ENCODE measurements at places on chromosomes 7 and 10.

DNA sequence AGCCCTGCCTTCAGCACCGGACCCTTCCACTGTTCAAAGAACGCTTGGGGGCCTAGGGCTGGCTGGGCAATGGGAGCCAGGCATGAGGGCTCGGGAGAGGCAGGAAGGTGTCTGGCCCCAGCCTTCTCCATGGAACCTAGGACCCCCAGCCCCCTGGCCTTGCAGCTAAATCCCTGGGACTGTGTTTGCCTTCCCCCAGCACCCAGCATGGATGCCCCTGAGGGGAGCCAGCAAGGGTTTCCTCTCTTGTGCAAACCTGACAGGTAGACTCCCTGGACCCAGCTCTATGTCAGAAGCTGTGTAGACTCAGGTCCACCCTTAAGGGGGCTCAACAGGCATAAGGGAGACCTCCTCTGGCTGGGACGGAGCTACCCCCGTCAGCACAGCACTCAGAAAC is 288.0 kb downstream of the GRID1 start:
- H3K4me3 ChIP-seq = no peak overlapping the region
- no peak overlapping the region for H3K27ac ChIP-seq
- no peaks in the 10 kb centered on the region for H3K4me1 ChIP-seq
- no peaks in the 10 kb centered on the region for H3K36me3 ChIP-seq

DNA sequence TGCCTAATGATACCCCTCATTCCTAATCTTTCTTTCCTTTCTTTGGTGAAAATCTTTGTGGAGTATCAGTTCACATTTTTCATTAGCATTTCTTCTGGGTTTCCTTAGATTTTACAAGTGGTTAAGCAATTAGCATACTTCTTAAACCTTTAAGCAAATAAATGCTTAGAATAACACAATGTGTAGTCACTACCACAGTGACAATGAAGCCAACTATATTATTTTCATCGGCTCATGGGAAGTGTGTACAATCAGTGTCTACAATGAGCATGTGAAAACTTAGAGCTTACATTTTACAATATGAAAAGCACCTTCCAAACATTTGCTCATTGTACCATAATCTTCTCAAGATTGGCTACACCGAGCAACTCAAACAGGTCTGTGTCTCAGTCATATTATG is 176.2 kb upstream of the PLXNA4 start:
- DNase-seq = no peak
- H3K36me3 ChIP-seq = no peaks in the 10 kb centered on the region
- no peaks in the 10 kb centered on the region for H3K27me3 ChIP-seq
- no peak overlapping the region for H3K27ac ChIP-seq
- no peak overlapping the region for H3K4me3 ChIP-seq

DNA sequence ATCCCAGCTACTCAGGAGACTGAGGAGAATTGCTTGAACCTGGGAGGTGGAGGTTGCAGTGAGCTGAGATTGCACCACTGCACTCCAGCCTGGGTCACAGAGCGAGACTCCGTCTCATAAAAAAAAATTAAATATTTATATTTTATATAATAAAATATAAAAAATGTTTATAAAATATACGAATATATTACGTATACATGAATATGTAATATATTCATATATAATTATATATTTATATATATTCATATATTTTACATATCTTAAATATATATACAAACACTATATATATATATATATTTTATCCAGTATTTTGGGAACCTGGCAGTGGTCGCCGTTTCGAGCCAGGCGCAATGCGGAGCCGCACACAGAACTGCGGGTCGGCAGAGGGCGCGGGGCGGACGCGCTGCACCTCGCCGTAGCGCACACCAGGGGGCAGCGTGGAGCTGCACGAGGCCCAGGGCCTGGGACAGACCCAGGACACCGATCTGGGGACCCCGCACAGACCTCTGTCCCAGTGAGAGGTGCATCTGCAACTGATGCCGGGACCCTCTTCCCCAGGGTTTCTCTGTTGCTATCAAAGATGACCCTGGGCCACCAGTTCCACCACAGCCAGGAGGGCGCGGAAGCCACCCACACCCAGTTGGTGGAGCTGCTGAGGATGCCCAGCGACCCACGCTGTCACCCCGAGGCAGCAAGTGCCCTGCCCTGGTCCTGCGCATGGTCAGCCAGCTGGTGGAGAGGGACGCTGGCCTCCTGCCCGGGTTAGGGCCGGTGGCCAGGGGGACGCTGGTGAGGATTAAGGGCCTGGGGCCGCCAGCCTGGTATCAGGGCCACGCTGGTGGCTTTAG is 22.7 kb downstream of the AP5Z1 start:
- H3K36me3 ChIP-seq = no peaks in the 10 kb centered on the region
- peak overlapping the region; percentile 41 for H3K27ac ChIP-seq
- no peak overlapping the region for H3K4me3 ChIP-seq
- peaks cover 9% of the 10 kb centered on the region for H3K4me1 ChIP-seq
- peak; percentile 97 for DNase-seq
- no peaks in the 10 kb centered on the region for H3K27me3 ChIP-seq

DNA sequence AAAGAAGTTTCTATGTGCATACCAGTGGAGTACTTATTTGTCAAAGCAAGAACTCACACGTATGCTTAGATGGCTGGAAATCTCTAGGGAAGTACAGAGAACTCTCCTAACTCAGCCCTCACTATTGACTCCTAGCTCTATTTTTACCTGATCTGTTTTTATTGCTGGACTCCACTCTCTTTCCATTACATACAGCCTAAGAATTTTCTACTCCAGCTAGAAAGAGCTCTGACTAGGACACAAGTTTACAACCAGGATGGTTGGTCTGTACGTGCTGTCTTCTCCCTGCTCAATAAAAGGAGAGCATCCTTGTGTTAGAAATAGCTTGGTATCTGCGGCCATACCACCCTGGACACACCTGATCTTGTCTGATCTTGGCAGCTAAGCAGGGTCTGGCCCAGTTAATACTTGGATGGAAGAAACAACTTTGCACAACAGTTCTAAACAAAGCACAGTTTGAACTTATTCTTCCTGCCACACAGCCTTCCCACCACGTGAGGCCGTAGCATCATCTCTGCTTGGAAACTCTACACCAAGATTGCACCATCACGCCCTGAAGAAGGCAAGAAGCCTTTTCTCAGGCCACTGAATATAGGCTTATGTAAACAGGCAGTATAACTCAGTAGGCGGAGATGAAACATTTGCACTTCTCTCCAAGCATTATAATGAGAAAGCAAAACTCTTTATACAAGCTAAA is 50.7 kb downstream of the KCNMA1 start:
- no peak for DNase-seq
- H3K4me3 ChIP-seq = no peak overlapping the region
- H3K4me1 ChIP-seq = peaks cover 11% of the 10 kb centered on the region
- peaks cover 6% of the 10 kb centered on the region for H3K36me3 ChIP-seq
- no peak overlapping the region for H3K27ac ChIP-seq

DNA sequence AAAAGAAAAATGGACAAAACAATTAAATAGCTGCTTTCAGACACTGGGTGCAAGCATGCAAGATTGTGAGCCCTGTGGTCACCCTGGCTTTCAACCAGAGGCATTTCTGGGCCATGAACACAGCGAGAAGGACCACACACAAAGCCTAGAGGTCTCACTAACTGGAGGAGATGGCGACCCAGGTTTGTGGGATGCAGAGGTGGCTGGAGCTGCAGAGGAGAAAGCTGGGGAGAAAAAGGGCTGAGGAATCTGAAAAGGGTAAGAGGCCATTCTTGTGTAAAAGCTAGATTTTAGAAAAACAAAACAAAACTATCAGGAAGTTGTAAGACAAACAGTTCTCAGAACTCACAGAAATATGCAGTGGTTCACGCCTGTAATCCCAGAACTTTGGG is 30.1 kb upstream of the PTPRN2 start:
- no peaks in the 10 kb centered on the region for H3K27me3 ChIP-seq
- peaks cover 10% of the 10 kb centered on the region for H3K4me1 ChIP-seq
- H3K4me3 ChIP-seq = no peak overlapping the region
- H3K36me3 ChIP-seq = peaks cover 5% of the 10 kb centered on the region
- DNase-seq = no peak

- H3K4me1 ChIP-seq = peaks cover 18% of the 10 kb centered on the region
- no peaks in the 10 kb centered on the region for H3K27me3 ChIP-seq
- no peak for DNase-seq
- no peak overlapping the region for H3K4me3 ChIP-seq
- H3K27ac ChIP-seq = no peak overlapping the region
Measured at GRCh38 chr10:104897696-104898095, 256.6 kb downstream of the SORCS3 start.

DNA sequence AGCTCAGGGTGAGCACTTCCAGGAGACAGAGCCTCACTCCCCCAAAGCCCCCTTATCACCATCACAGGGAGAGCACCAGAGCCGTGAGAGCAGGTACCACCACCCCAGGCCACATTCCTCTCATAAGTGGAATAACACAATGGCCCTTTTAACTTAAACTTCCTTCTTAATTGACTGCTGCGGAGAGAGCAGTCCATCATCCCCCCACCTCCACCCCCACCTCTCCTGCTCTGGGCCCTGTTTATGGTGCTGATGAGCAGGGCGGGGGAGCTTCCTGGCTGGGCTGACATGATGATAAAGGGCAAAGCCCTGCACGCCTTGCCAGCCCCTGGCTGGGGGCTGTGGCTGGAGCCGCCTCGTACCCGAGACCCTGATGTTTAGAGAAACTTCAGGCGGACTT is 81.4 kb upstream of the PODXL start:
- H3K4me1 ChIP-seq = peaks cover 21% of the 10 kb centered on the region
- H3K27me3 ChIP-seq = no peaks in the 10 kb centered on the region
- no peaks in the 10 kb centered on the region for H3K36me3 ChIP-seq
- no peak overlapping the region for H3K4me3 ChIP-seq
- no peak for DNase-seq

- H3K4me3 ChIP-seq = no peak overlapping the region
- DNase-seq = no peak
- no peak overlapping the region for H3K27ac ChIP-seq
- no peaks in the 10 kb centered on the region for H3K36me3 ChIP-seq
- no peaks in the 10 kb centered on the region for H3K27me3 ChIP-seq
Measured at GRCh38 chr7:140055833-140056232, 6.9 kb downstream of the PARP12 start.

GRCh38 chr7:70612811-70613210 is 519.1 kb upstream of the GALNT17 start:
- DNase-seq = no peak
- no peaks in the 10 kb centered on the region for H3K36me3 ChIP-seq
- H3K27me3 ChIP-seq = no peaks in the 10 kb centered on the region

DNA sequence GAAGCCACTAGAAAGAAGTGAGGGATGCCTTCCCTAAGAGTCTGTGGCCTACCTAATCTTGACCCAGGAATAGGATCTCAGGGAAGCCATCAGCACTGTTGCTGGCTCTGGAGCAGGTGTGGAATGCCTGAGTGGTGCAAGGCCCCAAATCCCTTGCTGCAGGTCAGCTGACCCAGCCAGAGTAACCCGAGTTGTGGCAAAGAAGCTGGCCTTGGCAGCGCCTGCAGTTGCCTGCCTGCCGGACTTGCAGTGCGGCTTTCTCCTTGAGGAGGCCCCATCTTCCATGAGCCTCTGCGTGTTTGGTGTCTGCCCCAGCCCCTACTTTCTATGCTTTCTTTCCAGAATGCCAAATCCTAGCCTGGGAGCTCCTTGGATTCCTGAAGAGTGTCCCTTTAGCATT is 5.8 kb downstream of the KIAA1217 start:
- H3K27ac ChIP-seq = no peak overlapping the region
- no peaks in the 10 kb centered on the region for H3K27me3 ChIP-seq
- no peak overlapping the region for H3K4me3 ChIP-seq
- DNase-seq = no peak
- H3K4me1 ChIP-seq = peaks cover 4% of the 10 kb centered on the region

- no peaks in the 10 kb centered on the region for H3K36me3 ChIP-seq
- no peaks in the 10 kb centered on the region for H3K4me1 ChIP-seq
- no peaks in the 10 kb centered on the region for H3K27me3 ChIP-seq
- H3K27ac ChIP-seq = no peak overlapping the region
Measured at GRCh38 chr10:129039406-129040370, 427.4 kb upstream of the MGMT start.

GRCh38 chr7:135320268-135320667 is 86.6 kb downstream of the STRA8 start:
- H3K4me1 ChIP-seq = no peaks in the 10 kb centered on the region
- DNase-seq = peak; percentile 90
- H3K27ac ChIP-seq = peak overlapping the region; percentile 28
- no peak overlapping the region for H3K4me3 ChIP-seq
- no peaks in the 10 kb centered on the region for H3K36me3 ChIP-seq

- no peak overlapping the region for H3K4me3 ChIP-seq
- no peak overlapping the region for H3K27ac ChIP-seq
- DNase-seq = no peak
- no peaks in the 10 kb centered on the region for H3K27me3 ChIP-seq
- no peaks in the 10 kb centered on the region for H3K4me1 ChIP-seq
- H3K36me3 ChIP-seq = no peaks in the 10 kb centered on the region
Measured at GRCh38 chr10:61399406-61399805, 53.8 kb downstream of the TMEM26 start.

- H3K4me1 ChIP-seq = peaks cover 9% of the 10 kb centered on the region
- no peak for DNase-seq
- no peaks in the 10 kb centered on the region for H3K36me3 ChIP-seq
- H3K27me3 ChIP-seq = no peaks in the 10 kb centered on the region
Measured at GRCh38 chr10:132383101-132383500, 13.9 kb upstream of the PWWP2B start.

DNA sequence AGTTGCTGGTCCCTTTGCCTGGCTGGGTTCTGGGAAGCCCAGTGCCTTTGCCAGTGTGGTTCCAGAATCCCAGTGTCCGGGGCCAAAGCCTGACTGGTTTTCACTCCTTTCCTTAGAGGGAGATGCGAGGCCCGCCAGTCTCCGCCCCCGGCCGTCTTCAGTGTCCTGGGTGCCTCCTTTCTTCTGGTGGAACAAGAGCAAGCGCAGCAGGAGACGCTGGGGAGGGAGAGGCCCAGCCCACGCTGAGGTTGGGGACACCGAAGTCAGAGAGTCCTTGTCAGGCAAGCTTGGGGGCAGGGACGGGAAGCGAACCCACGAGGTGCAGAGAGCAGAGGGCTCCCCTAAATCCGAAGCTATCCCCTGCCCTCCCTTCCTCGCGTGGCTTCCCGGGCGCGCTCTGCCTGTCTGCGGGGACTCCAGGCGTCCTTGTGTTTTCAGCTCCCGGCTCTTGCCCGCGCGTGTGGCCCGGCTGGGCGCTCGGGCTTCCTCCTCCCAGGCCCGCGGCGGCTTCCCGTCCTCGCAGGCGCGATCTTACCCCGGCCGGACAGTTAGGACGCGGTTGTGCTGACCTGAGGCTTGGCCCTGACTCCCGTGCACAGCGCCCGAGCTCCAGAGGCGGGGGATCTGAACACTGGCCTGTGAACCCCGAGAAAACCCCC is 60.6 kb upstream of the UBE3C start:
- H3K4me3 ChIP-seq = peak overlapping the region; percentile 21
- no peaks in the 10 kb centered on the region for H3K36me3 ChIP-seq
- H3K27me3 ChIP-seq = peaks cover 67% of the 10 kb centered on the region

DNA sequence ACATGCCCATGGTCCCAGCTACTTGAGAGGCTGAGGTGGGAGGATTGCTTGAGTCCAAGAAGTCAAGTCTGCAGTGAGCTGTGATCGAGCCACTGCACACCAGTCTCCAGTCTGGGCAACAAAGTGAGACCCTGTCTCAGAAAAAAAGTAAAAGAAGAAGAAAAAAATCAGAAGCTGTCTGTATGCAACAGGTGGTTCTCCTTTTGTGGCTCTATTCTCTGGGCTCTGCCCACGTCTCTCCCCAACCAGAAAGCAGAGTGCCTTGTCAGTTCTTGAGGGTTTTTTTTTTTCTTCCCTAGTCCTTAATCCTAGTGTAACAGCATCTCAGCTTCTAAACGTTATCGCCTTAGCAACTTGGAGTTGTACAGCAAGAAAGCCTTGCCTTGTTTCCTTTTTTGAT is 89.5 kb downstream of the PRKCQ start:
- peaks cover 8% of the 10 kb centered on the region for H3K27me3 ChIP-seq
- H3K4me1 ChIP-seq = no peaks in the 10 kb centered on the region
- H3K4me3 ChIP-seq = no peak overlapping the region
- no peak for DNase-seq

Measured in SK-N-SH (cell line).